ENCODE measurements at places on chromosomes 6 and 20.

DNA sequence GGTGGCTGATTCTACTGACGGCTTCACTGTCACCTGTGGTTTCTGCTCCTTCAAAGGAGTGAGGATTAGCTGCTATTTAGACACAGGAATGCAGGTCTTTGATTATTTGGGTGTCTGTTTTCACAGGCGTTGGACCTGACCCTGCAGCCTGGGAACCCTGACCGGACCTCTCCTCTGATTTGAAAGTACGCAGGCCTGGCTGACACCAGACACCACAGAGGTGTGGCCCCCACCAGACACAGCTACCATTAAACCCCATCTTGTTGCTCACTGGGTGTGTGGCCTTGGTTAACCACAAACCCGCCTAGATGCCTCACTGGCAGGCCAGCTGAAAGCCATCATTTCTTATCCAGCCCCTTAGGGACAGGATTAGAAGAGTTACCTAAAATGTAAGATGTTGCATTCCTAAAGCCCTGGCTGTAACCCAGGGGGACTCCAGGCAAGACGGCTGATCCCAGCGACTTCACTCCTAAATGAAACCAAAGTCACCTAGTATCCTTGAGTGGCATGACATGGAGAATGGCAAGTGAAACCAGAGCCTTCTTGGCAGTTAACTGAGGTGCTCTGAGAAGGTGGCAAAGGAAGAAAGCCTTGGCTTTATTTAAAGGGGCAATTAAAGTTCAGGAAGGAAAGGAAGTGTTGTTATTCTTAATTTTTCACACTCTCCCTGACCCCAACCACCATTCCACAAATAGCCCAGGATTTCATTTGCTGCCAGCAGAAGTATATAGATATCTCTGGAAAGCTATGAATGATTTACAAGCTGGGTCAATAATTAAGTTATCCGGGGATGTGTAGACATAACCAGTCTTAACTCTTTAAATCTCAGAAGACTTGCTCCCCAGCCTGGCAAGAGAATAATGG is 169.9 kb downstream of the QRSL1 start:
- no peak for DNase-seq

DNA sequence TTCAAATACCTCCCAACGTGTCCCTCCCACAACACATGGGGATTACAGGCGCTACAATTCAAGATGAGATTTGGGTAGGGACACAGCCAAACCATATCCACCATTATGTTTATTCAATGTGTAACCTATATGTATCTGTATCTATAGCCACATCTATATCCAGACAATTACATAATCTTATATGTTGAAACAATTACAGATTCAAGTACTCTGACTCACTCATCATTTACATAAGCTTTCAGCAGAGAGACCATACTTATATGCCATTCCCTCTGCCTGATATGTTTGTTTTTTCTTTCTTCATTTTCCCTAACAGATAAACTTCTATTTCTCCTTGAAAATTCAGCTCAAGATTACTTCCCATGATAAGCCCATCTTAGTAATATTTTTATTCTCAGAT is 163.6 kb downstream of the LAMA2 start:
- no peak for DNase-seq

- DNase-seq, result no peak
Observed at GRCh38 chr20:19785173-19785982, 27.3 kb downstream of the RIN2 start.

DNA sequence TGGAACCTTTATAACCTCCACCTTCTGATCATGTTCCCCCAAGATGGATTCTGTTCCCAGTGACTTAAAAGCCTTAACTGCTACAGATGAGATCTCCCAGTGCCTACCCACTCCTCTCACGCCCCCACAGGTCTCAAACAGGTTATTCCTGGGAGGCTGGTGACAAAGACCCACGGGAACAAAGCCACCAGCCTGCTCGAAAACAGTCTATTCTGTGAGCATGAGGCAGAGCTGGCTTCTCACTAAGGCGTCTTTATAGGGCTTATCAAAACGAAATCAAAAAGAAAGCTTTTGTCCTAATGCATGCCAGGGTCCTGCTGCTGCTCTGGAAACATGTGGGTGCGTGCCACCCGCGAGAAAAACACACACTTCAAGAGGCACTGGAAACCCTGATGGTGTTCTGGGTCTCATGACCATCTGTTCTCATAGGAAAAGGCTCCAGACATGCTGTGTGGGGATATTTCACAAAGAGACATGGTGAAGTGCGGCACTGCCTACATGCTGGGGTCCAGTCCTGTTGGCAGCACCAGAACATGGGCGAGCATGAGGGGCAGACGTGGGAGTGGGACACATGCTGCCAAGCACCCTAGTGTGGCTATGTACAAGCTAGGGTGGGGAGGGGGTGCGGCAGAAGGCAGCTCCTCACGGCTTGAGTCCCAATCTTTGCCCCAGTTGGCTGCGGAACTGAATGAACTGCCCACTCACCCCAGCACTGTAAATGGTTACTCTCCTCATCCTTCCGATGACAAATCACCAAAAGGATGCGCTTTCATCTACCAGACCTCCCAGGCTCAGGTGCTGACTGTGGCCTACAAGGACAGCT is 2.1 kb downstream of the FKBP1A start:
- DNase-seq, result no peak

GRCh38 chr20:26169506-26169905 is 472.9 kb upstream of the ZNF337 start:
- no peak for DNase-seq

- DNase-seq, result no peak
Observed at GRCh38 chr6:341914-342831, 49.4 kb upstream of the IRF4 start.

DNA sequence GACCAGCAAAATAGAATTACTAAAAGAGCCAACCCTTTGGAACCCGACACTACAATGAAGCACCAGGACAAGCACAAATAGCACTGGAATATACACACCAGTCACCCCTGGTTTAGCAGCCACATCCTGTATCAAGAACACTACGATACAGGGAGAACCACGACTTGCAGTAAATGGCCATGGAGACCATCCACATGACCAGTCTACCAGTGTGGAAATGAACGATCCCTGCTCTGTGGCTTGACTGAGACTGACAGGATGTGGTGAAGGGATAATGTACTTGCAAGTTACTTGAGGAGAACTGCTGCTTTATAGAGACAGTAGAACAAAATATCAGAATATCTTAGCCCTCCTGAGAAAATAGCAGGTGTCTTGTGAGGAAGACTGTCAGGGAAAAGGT is 169.6 kb downstream of the COL9A1 start:
- DNase-seq, result no peak

- DNase-seq, result no peak
Observed at GRCh38 chr6:34616227-34616585, 60.1 kb upstream of the SPDEF start.

DNA sequence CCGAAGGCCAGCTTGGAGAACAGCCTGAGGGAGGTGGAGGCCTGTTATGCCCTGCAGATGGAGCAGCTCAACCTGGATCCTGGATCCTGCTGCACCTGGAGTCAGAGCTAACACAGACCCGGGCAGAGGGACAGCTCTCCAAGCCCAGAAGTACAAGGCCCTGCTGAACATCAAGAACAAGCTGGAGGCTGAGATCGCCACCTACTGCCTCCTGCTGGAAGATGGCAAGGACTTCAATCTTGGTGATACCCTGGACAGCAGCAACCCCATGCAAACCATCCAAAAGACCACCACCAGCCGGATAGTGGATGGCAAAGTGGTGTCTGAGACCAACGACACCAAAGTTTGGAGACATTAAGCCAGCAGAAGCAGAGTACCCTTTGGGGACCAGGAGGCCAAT is 223.5 kb upstream of the ID4 start:
- no peak for DNase-seq

DNA sequence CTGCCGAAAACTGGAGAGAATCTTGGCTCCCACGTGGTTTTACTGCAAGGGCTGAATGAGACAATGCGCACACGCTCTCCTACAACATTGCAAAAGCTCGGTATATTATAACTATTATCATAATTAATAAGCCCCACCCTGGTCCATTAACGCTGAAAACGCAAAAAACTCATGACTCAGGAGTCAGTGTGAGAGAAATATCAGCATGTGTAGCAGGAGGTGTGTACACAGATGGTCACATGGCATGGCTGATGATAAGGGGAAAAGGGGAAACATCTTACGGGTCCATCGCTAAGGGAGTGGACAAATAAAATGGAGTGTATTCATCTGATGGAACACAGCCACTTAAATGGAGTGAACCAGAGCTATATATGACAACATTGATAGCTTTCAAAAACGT is 29.2 kb downstream of the CDH22 start:
- DNase-seq, result no peak

GRCh38 chr6:19463925-19464324 is 373.2 kb upstream of the ID4 start:
- DNase-seq, result no peak

- no peak for DNase-seq
Observed at GRCh38 chr6:52337633-52338290, 24.2 kb upstream of the PAQR8 start.

DNA sequence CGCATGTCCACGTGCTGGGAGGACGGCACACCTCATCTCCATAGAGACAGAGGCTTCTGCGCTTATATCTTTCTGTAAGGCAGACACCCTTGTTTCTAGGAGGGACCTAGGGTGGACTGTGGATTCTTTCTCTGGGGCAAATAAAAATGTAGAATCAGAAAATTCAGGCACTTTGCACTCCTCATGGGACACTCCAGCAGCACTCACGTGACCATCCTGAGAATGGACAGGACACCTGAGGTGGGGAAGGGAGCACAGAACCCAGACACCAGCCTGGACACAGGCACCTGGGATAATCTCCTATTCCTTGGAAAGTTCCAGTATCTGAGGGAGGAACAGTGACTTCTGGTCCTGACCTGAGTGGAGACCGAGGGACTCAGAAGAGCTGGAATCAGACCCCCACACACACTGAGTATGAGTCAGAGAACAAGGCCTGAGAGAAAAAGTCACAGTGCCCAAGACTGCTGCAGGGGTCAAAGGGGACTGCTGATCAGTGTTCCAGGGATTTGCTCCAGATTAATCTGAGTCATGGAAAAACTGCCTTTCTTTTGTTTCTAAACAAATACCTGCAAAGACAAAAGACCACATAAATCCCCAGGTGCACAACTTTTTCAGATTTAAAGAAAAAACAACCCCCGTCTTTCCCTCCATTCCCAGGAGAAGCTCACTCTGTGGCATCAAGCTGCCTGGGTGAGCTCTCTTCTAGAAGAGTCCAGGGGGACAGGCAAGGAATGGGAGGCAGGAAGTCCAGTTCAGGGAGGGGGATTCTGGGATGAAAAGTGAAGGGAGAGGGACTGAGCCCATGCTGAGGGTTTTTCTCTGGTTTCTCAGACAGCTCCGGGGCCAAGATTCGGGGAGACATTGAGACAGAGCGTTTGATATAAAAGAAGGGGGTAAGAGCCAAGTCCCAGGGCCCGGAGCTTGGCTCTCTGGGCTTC is 35.6 kb upstream of the MICB start:
- DNase-seq, result no peak

GRCh38 chr6:26126394-26127235 is 39.4 kb downstream of the HFE start:
- DNase-seq, result no peak

- no peak for DNase-seq
Observed at GRCh38 chr20:25054096-25054820, 3.7 kb downstream of the ACSS1 start.

DNA sequence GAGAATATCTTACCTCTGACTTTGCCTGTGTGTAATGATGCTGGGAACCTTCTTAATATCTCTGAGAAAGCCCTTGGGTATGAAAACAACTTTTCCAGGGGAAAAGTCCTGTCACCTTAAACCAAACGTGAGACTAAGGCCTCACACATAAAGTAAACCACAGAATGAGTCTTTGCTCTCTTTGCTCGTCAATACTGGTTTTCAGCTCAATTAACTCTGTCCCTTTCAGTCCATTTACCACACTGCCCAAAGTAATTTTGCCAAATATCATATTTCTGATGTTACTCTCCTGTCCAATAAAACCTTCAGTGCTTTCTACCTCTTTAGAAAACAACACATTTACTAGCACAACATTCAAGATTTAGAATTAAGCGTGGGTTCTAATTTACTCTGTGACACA is 100.5 kb upstream of the HMGCLL1 start:
- DNase-seq, result no peak

DNA sequence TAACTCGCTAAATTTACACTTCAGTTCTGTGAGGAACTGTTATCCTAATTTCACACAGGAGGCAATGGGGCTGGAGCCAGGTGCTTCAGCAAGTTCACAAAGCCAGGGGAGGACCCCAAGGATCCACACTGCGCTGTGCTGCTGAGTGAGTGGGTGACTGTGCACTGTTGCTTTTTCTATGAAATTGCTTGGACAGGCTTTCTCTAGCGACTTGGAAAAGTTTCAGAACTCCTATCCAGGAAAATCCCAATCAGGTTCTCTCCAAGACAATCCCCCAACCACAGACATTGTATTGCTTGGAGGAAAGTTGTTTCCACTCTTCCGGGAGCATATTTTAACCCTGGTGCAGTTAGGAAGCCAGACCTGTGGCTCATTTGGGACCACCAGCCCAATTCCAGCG is 175.9 kb upstream of the CST7 start:
- DNase-seq, result no peak

- no peak for DNase-seq
Observed at GRCh38 chr6:122710908-122711635, 68.4 kb upstream of the FABP7 start.

DNA sequence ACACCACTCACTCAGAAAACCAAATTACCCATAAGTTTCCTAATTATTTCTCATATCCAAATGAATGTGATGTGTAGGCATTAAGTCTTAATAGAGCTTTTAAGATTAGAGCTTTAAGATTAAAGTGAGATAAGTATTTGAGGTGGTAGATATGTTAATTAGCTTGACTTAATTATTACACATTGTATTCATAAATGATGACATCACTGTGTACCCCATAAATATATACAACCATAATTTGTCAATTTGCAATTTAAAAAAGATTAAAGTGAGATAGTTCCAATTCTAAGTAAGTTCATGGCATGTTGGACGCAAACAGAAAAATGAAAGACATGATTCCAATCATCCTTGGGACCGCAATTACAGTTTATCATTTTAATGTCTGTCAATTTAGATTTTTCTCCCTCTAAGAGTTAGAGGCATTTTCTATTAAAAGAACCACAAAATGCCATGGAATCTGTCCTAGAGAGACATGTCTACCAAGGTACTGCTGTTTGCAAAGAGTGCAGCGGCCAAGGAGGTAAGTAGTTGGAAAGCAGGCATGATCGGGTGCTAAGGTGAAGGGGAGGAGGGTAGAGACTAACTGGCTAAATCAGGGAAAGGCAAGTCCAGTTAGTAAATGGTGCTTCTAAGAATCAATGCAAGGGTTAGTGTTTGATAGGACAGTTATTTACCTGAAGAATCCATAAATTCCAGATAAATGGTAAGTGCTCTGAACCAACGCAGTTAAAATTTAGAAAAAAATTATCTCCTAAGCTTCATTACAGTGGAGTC is 65.7 kb downstream of the CHD6 start:
- DNase-seq, result no peak

DNA sequence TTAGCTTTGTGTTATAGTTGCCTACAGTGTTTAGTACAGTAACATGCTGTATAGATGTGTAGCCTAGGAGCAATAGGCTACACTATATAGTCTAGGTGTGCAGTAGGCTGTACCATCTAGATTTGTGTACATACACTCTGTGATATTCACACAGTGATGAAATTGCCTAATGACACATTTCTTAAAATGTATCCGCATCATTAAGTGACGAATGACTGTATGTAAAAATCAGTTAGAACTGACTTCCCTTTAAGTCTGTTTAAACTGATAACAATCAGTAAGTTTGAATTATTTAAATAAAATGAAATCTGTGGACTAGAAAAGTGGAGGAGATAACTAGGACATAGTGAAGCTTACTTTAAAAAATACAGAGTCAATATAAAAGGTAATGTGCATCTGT is 176.1 kb downstream of the CDKAL1 start:
- no peak for DNase-seq

GRCh38 chr6:85394853-85395538 is 54.9 kb upstream of the NT5E start:
- no peak for DNase-seq
